ENCODE measurements at places on chromosomes 3 and 15. TPM values are rescaled to one million over a fixed set of nuclear protein-coding genes. Genes with fewer than 3 reads are reported as not detected.
A peak's percentile ranks its signal among the peaks of the same experiment; 100 is the strongest.

Gene ABHD6
- 21.5 TPM for total RNA-seq

Gene SMAD3
- total RNA-seq, result 12.5 TPM

Gene MYL3
- not detected for total RNA-seq

Gene OXTR
- 3.9 TPM for total RNA-seq

Gene CPNE9
- total RNA-seq, result not detected

Gene GASK1A
- 10.3 TPM for total RNA-seq

Gene SUMF1
- total RNA-seq, result 15.8 TPM

Gene TGM5
- total RNA-seq, result not detected

Gene SCG5
- total RNA-seq, result 69.4 TPM

Gene LMAN1L
- not detected for total RNA-seq

DNA sequence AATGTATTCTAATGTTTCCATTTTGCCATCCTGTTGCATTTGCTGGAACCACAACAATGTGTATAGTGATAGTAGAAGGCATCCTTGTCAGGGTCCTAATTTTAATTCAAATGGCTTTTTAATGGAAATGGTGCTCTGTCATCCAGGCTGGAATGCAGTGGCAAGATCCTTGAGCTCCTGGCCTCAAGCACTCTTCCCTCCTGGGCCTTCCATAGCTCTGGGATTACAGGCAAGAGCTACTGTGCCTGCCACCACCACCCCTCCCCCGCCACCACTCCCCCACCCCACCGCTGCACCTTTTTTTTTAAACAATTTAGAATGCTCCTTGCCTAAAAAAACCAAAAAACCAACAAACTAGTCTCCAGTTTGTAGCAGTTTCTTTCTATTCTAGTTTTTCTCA, 15.2 kb upstream of the IQCF6 start:
- peaks cover 22% of the 10 kb centered on the region for H3K4me1 ChIP-seq
- no peaks in the 10 kb centered on the region for H3K27me3 ChIP-seq
- peak; percentile 54 for DNase-seq
- H3K4me3 ChIP-seq, result no peak overlapping the region

GRCh38 chr15:80055933-80056332, 3.5 kb upstream of the ZFAND6 start:
- H3K4me1 ChIP-seq, result peaks cover 8% of the 10 kb centered on the region
- DNase-seq, result no peak
- no peak overlapping the region for H3K4me3 ChIP-seq
- H3K27ac ChIP-seq, result no peak overlapping the region

GRCh38 chr3:108127301-108127988, 36.6 kb upstream of the CD47 start:
- H3K4me3 ChIP-seq, result no peak overlapping the region
- DNase-seq, result peak; percentile 5
- no peak overlapping the region for H3K27ac ChIP-seq
- H3K36me3 ChIP-seq, result no peaks in the 10 kb centered on the region
- no peaks in the 10 kb centered on the region for H3K27me3 ChIP-seq

DNA sequence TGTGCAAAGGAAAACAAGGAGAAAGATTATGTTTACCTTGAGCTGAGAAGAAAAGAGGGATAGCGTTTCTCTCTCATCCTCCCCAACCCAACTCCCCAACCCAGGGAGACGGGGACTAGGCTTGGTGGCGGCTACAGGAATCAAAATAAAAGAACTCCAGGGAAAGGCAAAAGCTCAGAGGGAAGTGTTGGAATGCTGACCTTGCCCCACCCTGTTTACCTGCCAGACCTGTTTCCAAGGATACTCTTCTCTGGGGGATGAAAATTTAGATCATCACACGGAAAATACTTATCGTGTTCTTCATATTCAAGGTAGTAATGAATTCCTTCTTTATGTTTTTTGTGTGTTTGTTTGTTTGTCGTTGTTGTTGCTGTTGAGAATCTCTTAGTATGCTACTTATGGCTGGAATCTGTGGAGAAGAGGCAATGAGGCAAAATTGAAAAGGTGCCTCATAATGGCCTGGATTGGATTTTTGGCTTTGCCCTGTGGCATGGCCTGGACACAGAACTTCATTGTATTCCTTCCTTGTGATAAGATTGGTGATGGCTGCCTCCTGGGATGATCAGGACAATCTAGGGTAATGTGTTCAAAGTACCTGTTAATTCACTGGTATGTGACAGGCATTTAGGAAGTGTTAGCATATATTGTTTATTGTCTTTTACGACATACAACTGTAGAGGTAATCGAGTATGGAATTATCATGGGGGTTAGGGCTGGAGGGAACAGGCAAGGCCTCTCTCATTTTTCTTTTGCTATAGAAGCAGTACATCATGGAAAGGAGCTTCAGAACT, 11.1 kb upstream of the TPRG1 start:
- no peaks in the 10 kb centered on the region for H3K4me1 ChIP-seq
- no peaks in the 10 kb centered on the region for H3K27me3 ChIP-seq
- H3K36me3 ChIP-seq, result no peaks in the 10 kb centered on the region
- DNase-seq, result no peak
- H3K4me3 ChIP-seq, result no peak overlapping the region

GRCh38 chr3:130081351-130081881, at the start of gene ALG1L2:
ALG1L2 (plus strand) TSS chr3:130081831; CDS start chr3:130082017, 186 bp downstream.
- H3K4me3 ChIP-seq, result no peak within 1 kb of the TSS
- H3K27ac ChIP-seq, result no peak within 1 kb of the TSS
- no peak for DNase-seq

DNA sequence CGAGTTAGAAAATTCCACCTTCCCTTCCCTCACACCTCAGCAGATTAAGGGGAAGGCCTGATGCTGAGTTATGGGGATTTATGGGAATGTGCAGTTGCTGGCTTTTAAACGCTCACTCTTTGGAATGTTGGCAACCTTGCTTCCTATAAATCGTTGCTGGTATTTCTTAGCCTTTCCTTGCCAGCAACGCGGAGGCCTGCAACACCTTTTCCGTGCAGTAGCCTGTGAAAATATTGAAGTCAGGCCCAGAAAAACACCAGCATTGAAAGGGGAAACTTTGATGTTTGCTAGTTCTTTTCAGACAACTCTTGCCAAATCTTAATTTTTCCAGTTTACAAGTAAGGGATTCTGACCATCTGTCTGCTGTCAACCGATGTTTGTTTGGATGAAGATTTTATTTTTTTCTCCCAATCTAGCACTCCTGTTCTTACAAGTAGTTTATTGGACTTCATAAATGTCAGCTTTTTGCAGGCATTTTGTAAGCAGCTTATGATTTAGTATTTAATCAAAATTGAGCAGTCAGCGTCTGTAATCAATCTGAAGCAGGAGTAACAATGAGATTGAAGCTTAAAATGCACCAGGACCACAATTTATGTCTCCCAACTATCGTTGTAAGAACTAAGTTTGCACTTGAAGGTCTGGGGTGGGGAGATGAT, 251.0 kb downstream of the RPLP1 start:
- no peaks in the 10 kb centered on the region for H3K36me3 ChIP-seq
- no peak for DNase-seq
- H3K4me1 ChIP-seq, result peaks cover 5% of the 10 kb centered on the region
- no peaks in the 10 kb centered on the region for H3K27me3 ChIP-seq

DNA sequence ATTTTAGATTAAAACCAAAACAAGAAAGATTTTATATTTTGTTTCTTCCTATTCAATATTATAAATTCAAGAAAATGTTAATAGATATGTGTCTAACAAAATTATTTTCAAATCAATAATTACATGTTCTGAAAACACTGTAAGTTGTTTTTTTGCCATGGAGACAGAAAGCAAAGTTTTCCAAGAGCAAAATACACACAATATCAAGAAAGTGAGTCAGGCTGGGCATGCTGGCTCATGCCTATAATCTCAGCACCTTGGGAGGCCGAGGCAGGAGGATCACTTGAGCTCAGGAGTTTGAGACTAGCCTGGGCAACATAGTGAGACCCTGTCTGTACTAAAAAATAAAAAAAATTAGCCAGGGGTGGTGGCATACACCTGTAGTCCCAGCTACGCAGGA, 71.7 kb downstream of the TTC23 start:
- H3K36me3 ChIP-seq, result no peaks in the 10 kb centered on the region
- no peaks in the 10 kb centered on the region for H3K27me3 ChIP-seq
- H3K27ac ChIP-seq, result no peak overlapping the region

DNA sequence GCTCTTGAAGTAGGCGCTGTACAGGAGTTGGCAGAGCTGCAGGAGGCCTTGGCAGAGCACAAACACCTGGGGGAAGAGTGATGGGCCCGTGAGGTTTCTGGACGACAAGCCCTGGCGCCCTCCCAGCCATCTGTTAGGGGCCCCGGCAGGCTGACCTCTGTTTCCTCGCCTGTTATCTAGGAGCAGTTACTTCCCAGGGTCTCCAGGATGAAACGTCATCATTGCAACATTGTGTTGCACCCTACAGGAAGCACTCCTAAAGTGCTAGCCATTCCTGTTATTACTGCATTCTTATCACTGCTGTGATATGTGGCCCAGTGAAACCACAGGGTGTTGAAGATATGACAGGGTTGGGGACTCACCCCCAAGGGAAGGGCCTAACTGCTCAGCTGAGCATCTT, 50.2 kb downstream of the SLCO2A1 start:
- H3K4me1 ChIP-seq, result no peaks in the 10 kb centered on the region
- H3K27ac ChIP-seq, result no peak overlapping the region
- H3K4me3 ChIP-seq, result no peak overlapping the region
- no peaks in the 10 kb centered on the region for H3K36me3 ChIP-seq

GRCh38 chr3:46269556-46269955, 27.3 kb downstream of the CCR3 start:
- no peak overlapping the region for H3K4me3 ChIP-seq
- no peaks in the 10 kb centered on the region for H3K27me3 ChIP-seq
- H3K36me3 ChIP-seq, result no peaks in the 10 kb centered on the region
- H3K27ac ChIP-seq, result no peak overlapping the region

GRCh38 chr3:192819001-192819569, 91.7 kb upstream of the FGF12 start:
- no peak overlapping the region for H3K4me3 ChIP-seq
- H3K27ac ChIP-seq, result no peak overlapping the region
- no peaks in the 10 kb centered on the region for H3K27me3 ChIP-seq
- no peaks in the 10 kb centered on the region for H3K36me3 ChIP-seq
- no peak for DNase-seq

DNA sequence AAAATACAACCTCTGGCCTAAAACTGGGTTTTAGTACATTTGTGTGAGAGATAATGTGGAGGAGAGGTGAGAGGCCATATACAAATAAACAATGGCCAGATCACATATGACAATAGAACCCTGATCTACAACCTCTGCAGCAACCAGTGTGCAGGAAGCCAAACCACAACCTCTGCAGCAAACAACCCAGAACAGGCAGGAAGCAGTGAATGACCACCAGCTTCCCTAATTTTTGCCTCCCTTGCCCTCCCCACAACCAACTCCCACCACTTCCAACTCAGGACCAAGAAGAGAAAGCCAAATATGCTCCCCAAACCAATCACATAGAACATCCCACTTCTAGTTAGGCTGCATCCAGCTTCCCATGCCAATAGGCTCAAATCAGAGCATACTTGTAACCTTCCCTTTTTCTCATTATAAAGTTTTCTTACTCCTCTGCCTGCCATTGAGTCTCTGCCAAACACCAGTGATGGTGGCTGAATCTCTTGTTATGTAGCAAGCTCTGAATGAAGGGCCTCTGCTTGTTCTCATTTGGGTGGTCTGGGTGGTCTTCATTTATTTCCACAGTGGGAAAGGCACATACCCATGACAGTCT, 102.6 kb upstream of the GAP43 start:
- no peaks in the 10 kb centered on the region for H3K36me3 ChIP-seq
- H3K27me3 ChIP-seq, result no peaks in the 10 kb centered on the region
- H3K27ac ChIP-seq, result no peak overlapping the region
- peaks cover 14% of the 10 kb centered on the region for H3K4me1 ChIP-seq

- no peak overlapping the region for H3K4me3 ChIP-seq
- no peak overlapping the region for H3K27ac ChIP-seq
- H3K4me1 ChIP-seq, result peaks cover 19% of the 10 kb centered on the region
- DNase-seq, result peak; percentile 77
These were observed 37.2 kb downstream of the SSUH2 start for GRCh38 chr3:8607234-8608040.

- peak; percentile 57 for DNase-seq
- no peaks in the 10 kb centered on the region for H3K27me3 ChIP-seq
- H3K4me1 ChIP-seq, result peaks cover 18% of the 10 kb centered on the region
- no peaks in the 10 kb centered on the region for H3K36me3 ChIP-seq
- no peak overlapping the region for H3K27ac ChIP-seq
These were observed 52.3 kb upstream of the CGNL1 start for GRCh38 chr15:57323806-57324589.

- no peak overlapping the region for H3K4me3 ChIP-seq
- DNase-seq, result no peak
- no peak overlapping the region for H3K27ac ChIP-seq
- H3K36me3 ChIP-seq, result no peaks in the 10 kb centered on the region
These were observed 70.0 kb upstream of the STIMATE start for GRCh38 chr3:52967398-52967797.

GRCh38 chr3:46676601-46677410, 16.7 kb downstream of the ALS2CL start:
- no peak overlapping the region for H3K4me3 ChIP-seq
- no peak overlapping the region for H3K27ac ChIP-seq
- H3K36me3 ChIP-seq, result no peaks in the 10 kb centered on the region
- no peaks in the 10 kb centered on the region for H3K4me1 ChIP-seq
- DNase-seq, result no peak

DNA sequence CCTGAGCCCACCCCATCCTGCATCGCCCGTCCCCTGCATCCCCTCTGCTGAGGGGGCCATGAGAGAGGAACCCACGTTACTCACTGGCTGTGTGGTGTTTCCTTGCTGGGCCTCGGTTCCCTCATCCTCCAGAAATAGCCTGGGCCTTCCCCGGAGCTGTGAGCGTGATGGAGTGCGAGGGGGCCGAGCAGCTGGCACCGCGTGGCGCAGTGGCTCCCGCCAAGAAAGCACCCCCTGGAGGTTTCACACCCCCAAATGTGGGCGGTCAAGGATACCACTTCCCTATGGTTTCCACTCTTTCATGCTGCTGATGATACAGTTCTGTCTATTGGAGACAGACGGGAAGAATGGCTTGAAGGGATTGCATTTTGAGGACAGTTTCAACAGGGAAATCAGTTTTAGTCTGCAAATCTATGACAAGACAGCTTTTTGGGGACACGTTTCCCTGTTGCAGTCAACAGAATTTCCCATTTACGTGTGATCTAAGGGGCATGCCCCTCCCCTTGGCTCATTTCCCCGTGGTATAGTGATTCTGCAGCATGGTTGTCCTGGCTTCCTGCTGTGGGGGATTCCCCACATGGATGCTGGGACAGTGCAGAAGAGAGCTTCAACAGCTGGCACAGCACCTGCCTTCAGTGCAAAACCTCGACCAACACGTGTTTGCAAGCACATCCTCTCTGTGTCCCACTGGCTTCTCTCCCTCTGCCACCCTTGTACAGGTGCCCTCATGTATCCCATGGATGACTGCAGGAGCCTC, 377.5 kb downstream of the LRTM1 start:
- H3K27ac ChIP-seq, result no peak overlapping the region
- H3K4me1 ChIP-seq, result no peaks in the 10 kb centered on the region
- H3K4me3 ChIP-seq, result no peak overlapping the region
- H3K36me3 ChIP-seq, result no peaks in the 10 kb centered on the region
- H3K27me3 ChIP-seq, result no peaks in the 10 kb centered on the region
- DNase-seq, result no peak
